ENCODE measurements at places on chromosomes 1 and 21.
A peak's percentile ranks its signal among the peaks of the same experiment; 100 is the strongest.

DNA sequence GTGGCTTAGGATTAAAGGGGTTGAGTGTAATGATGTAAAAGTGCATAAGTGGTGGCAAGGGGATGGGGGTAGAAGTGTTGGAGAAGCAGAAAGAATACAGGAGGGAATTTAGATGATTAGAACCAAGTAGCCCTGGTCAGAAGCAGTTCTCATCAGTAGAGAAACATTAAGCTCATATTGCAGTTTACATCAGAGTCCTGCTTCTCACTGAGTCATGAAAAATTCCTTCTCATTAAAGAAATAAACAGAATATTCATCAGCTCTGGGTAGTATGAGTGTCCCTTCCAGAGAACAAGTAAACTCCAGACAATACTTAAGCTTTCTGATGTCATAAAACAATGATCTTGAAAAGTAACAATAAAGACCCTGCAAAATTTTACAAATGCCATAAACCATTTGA, 36.5 kb downstream of the LRRIQ3 start:
- DNase-seq, result no peak

DNA sequence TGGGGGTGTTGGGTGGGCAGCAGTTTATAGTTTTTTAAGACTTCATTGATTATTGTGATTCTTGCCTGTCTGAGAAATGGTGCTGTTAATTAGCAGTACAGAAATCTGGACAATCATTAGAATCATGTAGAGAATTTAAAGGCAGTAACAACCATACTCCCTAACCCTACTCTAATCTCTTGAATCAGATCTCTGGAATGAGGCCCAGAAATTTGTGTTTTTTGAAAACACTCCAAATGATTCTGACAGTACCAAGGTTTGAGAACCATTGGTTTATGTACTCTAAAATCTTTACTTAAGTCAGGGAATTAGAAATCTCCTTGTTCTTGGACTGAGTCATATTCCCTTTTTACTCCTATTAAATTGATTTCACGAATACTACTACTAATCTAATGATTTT, 24.0 kb downstream of the FNBP1L start:
- no peak for DNase-seq

- peak; percentile 100 for DNase-seq
Measured at GRCh38 chr1:235011599-235012435, 116.8 kb downstream of the TOMM20 start.

DNA sequence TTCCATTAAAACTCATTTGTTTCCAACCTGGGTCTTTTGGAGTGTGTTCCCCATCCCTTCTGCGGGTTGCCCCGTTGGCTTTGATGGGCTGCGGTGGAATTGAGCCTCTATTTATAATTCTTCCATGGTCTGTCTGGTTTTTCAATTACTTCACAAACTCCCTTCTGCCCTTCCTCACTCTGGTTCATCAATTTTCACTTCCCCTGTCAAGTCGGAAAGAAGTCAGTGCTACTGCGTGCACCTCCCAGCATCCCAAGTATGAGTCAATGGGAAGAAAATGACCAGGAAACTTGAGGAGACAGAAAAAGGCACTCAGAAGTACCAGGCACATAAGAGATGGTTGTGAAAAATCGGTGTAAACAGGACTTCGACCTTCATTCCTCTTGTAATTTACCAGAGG, 126.2 kb downstream of the KAZN start:
- DNase-seq, result no peak

DNA sequence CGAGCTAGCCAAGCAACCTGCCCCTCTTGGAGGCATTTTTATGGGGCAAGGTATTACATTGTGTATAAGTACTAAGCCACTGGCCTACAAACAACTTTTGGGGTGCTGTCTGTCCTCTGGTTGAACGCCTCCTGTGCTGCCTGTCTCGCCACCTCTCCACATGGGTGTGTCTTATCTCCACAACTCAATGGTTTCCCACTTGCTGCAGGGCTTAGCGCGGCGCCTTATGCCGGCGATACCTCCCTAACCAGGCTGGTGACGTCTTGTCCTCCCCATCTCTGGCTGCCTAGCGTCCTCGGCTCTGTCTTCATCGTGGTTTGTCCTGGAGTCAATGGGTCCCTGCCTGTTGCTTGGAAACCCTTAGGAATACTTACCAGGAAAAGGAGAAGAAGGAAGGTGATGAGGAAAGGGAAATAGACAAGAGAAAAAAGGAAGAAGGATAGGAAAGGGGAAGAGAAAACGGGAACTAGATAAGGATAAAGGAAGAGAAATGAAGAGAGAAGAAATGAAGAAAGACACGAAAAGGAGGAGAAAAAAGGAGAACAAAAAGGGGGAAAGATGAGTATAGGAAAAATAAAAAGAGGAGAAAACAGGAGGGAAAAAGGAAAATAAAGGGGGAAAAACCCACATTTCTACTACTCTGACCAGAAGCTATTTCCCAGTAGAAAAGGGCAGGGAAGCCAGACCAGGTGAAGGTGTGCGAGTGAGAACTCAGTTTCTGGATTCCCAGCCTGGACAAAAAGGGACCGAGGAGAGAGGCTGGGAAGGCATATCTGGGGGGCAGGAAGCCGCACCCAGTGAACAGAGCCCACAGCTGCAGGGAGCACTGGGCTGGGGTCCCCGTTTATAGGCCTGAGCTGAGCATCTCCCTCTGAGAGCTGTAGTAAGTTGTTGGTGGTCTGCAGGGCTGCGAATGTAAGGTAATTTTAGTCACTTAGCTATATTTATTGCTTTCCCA, 86.2 kb downstream of the CLIC6 start:
- DNase-seq, result no peak

- DNase-seq, result peak; percentile 36
Measured at GRCh38 chr1:27001570-27002360, 8.3 kb downstream of the TRNP1 start.

DNA sequence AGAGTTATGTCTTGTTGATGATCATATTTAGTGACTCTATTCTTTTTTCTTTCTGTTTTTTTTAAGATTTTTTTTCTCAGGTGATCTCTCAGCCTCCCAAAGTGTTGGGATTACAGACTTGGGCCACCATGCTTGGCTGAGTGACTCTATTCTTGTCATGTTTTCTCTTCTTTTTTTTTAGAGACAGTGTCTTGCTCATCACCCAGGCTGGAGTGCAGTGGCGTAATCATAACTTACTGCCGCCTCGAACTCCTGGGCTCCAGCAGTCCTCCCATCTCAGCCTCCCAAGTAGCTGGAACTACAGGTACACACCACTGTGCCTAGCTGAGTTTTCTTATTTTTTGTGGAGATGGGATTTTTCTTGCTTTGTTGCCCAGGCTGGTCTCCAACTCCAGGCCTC, 36.9 kb downstream of the ZMYM4 start:
- DNase-seq, result no peak

GRCh38 chr1:31583995-31584868, 7.9 kb downstream of the TINAGL1 start:
- no peak for DNase-seq

DNA sequence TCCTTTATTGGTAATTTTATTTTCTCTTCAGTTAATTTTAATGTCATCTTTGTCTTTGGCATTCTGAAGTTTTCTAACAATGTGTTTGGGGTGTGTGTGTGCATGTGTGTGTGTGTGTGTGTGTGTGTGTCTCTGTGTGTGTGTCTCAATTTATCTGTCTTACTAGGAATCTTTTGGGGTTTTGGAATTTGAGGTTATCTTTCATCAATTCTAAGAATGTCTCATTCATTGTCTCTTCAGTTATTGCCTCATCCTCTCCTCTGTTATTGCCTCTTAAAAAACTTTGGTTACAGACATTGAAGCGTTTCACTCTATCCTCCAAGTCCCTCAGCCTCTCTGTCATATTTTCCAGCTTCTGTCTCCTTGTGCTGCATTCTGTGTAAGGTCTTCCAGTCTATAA, 18.1 kb upstream of the SAMD13 start:
- DNase-seq, result no peak

Data from epithelial cell of prostate (primary cell).